ENCODE measurements at places on chromosomes 7 and 10.

- peak; percentile 69 for DNase-seq
Observed at GRCh38 chr7:25032774-25033743, 53.1 kb upstream of the OSBPL3 start.

DNA sequence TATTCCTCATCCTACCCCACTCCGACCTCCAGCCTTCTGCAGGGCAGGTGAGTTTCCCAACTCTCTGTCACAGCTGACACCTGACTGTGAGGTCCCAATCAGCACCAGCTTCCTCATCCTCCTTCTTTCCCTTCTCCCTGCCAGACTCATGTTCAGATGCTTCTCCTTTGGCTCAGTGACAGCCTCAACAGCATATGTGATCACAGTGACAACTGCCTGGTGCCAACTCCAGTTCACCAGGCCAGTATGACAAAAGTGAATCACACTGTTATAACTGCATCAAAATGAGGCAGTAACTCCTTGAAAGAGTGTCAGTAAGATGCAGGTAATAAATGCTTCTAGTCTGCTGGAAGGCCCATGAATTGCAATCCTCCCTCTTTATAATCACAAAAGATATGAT is 46.8 kb upstream of the NFE2L3 start:
- no peak for DNase-seq

DNA sequence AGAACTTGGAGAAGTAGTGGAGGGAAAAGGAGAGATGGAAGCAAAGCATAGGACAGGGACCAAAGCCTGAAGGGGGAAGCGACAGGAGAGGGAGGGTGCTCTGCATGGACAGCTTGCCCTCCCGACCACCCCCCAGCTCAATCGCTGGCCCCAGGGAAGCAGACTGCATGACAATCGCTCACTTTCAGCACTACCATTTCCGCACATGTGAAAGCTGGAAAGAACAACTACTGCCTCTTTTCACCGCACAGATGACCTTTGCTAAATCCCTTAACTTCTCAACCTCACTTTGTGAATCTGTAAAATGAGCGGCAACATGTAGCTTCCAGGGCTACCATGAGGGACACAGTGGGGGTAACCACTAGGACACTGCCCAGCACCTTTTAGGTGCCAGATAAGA is 17.1 kb downstream of the VOPP1 start:
- DNase-seq = no peak

DNA sequence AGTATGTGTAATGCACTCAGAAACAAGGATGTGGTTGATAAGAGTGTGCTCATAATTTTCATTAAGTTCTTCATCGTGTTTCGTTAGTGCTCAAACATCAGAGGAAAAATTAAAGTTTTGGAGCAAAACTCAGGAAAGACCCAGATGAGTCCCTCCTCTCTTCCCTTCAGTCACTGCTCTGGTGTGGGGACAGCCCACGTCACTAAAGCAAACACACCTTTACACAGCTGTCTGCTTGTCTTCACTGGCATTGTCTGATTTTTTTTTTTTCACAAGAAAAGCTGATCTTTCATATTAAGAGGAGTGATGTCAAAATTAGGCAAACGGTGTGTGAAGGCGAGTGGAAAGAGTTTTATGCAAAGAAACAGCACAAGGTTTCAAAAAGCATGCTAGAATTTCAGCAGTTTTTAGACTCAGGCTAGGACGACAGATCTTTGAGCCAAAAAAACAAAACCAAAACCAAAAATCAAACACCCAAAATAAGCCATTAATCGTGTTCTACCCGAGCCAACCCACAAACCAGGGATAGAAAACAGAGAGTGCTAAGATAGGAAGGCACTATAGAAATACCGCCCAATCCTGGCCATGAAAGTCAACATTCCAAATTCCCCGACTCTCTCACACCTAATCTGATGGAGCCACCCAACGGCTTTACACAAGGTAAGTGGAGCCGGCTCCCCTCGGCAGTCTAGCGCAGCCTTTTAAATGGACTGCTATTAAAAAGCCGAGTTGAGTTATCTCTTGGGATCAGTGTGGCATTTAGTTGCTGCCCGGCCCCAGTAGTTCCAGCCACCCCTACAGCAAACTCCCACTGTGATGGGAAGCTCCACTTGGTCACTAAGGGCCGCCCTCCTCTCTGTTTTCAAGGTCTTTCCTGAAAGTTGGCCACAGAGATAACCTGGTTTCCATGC is 27.9 kb upstream of the GATA3 start:
- DNase-seq = peak; percentile 48

DNA sequence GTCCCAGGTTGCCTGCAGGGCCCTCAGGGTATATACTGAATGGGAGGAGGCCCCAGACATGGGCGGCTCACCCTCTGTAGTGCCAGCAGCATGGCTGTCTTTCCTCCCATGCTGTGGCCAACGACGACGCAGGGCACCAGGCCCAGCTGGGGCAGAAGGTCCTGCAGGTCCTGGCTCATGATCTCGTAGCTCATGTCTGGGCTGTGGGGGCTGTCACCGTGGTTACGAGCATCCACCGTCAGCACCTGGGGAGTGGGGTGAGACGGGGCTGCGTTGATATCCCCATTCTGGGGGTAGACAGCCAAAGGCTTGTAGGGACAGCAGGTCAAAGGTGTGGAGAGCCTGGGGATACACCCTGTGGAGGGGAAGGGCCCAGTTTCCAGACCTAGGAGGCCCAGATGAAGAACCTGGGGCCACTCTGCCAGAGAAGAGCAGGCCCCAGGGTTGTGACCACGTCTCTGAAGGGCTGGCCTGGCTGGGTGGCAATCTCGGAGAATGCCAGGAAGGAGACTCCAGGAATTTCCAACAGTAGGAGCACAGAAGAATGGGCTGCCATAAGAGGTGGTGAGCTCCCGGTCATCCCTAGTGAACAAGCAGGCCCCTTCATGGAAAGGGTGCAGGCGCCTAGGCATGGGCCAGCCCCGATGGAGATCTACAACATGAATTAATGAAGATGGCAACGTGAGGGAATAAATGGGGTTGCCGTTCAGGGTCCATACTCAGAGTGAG is 947 bp downstream of the ABHD11 start:
- no peak for DNase-seq

- no peak for DNase-seq
Observed at GRCh38 chr10:76463111-76463510, 1031.7 kb downstream of the LRMDA start.

DNA sequence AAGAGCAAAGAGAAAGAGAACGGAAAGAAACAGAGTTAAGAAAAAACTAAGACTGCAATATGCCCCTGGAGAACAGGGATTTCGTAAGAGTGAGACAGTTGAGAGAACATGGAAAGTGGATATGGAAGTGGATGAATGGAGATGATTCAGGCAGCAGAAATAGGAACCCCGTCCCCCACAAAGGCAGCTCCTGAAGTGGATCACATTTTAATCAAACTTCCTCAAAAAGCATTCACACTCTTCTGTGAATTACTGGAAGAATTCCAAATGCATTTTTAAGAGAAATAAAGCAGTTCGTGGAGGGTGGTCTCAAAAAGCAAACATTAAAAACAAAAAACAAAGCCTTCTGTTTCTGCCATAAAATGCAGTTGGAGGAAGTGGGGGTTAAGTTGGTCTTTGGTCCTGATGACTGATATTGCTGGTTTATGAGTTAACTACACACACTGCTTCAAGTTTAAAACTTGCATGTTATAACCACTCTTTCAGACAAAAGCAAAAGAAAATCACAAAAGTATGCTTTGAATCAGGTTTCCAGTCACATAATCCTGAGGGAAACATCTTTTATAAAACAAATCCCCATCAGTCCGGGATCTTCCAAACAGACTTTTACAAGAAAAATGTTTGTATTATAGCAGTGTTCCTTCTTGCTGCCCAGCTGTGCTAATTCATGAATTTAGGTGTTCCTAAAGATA is 214.3 kb downstream of the FANK1 start:
- DNase-seq = no peak

- DNase-seq = no peak
Observed at GRCh38 chr7:139060695-139061237, 24.9 kb upstream of the ZC3HAV1L start.

DNA sequence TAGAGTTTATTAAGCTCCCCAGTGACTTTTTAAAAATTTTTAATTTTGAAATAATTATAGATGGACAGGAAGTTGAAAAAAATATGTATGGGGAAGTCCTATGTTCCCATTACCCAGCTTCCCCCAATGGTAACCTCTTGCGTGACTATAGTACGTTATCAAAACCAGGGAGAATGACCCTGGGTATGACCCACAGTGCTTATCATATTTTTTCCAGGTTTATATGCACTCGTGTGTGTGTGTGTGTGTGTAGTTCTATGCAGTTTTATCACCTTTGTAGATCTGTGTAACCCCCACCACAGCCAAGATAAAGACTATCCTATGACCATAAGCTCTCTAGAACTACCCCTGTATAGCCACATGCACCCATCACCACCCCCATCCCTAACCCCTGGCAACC is 72.8 kb downstream of the TBXAS1 start:
- no peak for DNase-seq

GRCh38 chr10:71094712-71095390 is 117.5 kb upstream of the UNC5B start:
- no peak for DNase-seq

DNA sequence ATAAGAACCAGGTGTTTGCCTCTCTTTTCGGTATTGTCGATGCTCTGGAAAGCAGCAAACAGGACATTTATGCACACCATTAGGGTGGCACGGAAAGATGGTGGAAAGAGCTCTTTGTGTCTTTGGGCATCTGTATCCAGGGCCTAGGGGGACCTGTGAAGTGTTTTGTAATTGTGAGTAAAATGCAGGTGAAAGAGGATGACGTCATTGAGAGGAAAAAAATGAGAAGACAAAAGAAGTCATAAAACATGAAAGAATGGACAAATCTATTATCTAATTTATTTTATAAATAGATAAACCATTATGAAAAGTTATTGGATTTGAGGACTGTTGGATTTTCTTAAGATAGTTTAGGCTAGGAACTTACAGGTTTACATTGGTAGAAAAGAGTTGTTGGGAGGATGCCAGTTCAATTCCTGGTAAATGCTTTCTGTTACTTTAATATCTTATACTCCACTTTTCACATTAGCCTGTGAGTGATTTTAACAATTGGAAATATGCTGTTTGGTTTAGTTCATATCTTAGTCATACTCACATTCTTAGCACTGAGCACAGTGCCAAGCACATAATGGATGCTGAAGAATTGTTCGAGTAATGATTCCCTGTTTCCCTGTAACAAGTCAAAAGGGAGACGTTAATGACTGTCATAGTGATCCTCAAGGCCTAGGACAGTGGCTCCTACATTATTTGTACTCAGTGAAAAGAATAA is 62.6 kb downstream of the EXOC4 start:
- no peak for DNase-seq

DNA sequence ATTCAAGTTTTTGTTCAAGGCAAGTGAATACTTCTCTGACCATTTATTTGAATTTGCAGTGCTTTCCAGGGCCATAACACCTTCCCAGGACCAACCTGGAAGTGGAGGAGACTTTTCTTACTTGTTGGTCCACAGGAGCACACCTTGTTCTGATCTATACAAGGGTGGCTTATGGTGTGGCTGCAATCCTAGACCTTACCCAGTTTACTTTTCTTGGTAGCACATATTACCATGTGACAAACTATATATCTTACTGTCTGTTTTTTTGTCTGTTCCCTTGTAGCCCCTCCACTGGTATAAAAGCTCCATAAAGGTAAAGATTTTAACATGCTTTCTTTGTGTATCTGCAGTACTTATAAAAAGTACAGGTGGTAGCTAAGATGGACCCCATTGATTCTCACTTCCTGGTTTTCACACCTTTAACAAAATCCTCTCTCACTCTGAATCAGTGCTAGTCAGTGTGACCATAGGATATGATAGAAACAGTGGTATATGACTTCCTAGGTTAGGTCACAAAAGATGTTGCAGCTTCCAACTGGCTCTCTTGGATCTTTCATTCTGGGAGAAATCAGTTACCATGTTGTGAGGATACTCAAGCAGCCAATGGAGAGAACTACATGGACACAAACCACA is 5.6 kb upstream of the ASB4 start:
- DNase-seq = no peak

DNA sequence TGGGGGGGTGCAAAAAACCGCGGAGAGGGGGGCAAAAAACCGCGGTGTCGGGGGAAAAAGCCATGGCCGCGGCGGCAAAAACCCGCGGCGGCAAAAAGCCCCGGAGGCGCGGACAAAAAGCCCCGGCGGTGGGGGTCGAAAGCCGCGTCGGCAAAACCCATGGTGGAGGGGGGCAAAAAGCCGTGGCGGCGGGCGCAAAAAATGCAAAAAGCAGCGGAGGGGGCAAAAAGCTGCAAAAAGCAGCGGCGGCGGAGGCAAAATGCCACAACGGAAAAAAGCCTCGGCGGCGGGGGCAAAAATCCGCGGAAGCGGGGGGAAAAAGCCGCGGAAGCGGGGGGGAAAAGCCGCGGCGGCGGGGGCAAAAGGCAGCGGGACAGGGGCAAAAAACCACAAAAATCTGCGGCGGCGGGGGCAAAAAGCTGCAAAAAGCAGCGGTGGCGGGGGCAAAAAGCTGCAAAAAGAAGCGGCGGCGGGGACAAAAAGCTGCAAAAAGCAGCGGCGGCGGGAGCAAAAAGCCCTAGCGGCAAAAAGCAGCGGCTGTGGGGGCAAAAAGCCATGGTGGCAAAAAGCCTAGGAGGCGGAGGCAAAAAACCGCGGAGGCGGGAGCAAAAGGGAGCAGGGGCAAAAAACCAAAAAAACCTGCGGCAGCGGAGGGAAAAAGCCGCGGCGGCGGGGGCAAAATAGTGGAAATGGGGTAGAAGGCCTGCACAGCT is 418.9 kb downstream of the ZNF716 start:
- no peak for DNase-seq

DNA sequence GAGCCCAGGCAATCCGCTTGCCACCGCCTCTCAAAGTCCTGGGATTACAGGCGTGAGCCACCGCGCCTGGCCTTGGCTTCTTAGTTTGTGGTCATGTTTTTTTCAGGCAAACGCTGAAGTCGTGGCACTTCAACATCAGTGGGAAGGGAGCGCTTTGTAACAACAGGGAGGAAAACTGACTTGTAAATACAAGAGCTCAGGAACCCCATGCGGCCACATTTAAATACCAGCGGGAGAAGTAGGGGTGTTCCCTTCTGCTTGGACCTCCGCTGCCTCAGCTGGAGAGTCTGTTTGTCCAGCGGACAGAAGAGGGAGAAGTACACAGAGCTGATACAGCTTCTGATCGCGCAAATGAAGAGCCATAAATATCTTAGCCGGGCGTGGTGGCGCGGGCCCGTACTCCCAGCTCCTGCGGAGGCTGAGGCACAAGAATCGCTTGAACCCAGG is 108.7 kb upstream of the KMT2C start:
- DNase-seq = no peak

GRCh38 chr7:18902892-18903291 is 214.5 kb downstream of the TWIST1 start:
- DNase-seq = no peak

All from DMS53 (cell line).